CD8-positive, alpha-beta memory T cell (primary cell): ENCODE measurements at places on chromosomes 7 and 10.

DNA sequence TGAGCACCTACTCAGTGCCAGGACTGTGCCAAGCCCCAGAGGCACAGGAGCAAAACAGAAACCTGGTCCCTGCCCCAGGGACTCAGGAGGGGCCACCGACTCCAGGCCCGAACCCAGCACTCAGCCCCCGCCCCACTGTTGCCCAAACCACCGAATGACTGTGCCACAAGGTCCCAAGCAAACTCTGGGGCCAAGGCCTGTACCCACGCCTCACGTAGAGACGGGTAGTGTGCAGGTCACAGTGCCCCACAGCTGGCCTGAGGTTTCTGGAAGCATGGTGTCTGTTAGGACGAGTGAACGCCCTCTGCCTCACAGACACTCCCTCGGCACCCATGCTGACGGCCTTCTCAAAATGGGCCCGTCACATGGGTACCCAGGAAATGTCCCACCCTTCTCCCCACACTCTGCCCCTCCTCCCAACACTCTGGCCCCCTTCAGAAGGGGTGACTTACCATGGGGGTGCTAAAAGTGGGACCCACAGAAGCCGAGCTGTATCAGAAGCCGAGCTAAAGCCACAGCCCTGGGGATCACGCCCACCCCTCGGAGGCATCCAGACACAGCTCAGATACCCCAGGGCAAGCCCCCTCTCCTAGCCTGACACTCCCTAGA is 44.2 kb downstream of the CTBP2 start:
- no peaks in the 10 kb centered on the region for H3K27me3 ChIP-seq
- no peak overlapping the region for H3K27ac ChIP-seq
- DNase-seq: no peak
- H3K36me3 ChIP-seq: no peaks in the 10 kb centered on the region

- H3K27ac ChIP-seq: no peak overlapping the region
- H3K36me3 ChIP-seq: no peaks in the 10 kb centered on the region
- H3K27me3 ChIP-seq: no peaks in the 10 kb centered on the region
- H3K4me3 ChIP-seq: no peak overlapping the region
- no peaks in the 10 kb centered on the region for H3K4me1 ChIP-seq
These were observed 53.8 kb upstream of the SLC16A12 start for GRCh38 chr10:89589101-89589720.

- H3K27ac ChIP-seq: no peak overlapping the region
- no peaks in the 10 kb centered on the region for H3K36me3 ChIP-seq
- H3K4me1 ChIP-seq: peaks cover 69% of the 10 kb centered on the region
- peak overlapping the region; percentile 58 for H3K4me3 ChIP-seq
These were observed 2.5 kb downstream of the HMX2 start for GRCh38 chr10:123150271-123150985.

GRCh38 chr10:98925651-98926050 is 310.0 kb downstream of the HPSE2 start:
- no peaks in the 10 kb centered on the region for H3K27me3 ChIP-seq
- H3K4me1 ChIP-seq: no peaks in the 10 kb centered on the region
- no peaks in the 10 kb centered on the region for H3K36me3 ChIP-seq
- H3K4me3 ChIP-seq: no peak overlapping the region
